Stimulated activated CD8-positive, alpha-beta memory T cell treated with anti-CD3 and anti-CD28 coated beads, Interleukin-4, amount 100 ng/mL, for 4 hours (primary cell): ENCODE measurements at places on chromosomes 2 and 18.

- no peak for DNase-seq
Measured at GRCh38 chr2:38514603-38515154, 88.0 kb downstream of the HNRNPLL start.

GRCh38 chr18:73431620-73432019, 563.8 kb upstream of the NETO1 start:
- DNase-seq, result no peak

DNA sequence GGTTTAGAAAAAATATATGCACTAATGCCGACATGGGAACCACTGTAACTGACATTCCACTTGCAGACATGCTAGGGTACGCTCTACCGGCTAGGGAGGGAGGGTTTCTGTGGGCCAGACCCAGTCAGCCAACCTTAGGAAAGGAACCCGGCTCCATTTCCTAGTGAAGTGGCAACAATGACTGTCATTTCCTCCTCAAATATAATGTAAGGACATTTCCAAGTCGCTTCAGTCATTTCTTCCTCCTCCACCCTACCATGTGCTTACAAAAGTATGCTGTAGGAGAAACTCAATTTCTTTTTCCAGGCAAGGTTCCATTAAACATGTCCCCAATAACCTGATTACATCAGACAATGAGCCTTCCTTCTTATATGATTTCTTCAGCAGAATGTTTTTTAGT, 64.3 kb upstream of the PSMD14 start:
- DNase-seq, result no peak

DNA sequence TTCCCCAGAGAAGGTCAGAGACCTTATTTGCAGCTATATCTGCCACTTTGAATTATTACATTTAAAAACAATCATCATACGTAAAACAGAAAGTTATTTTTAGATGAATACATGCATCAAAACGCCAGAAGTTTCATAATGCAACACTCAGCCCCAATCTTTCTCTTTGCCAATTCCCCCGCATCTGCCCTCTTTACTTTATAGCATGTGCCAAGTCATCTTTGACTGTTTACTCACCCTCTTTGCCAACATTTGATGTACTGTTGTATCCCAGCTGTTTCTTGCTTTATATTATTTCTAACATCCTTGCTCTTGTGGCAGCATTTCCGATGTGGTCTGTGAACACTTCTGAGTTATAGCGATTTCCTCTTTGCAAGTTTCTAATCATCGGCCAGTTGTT, 86.2 kb downstream of the CRIM1 start:
- DNase-seq, result no peak

- DNase-seq, result no peak
Measured at GRCh38 chr2:79964966-79965365, 339.6 kb downstream of the LRRTM1 start.

DNA sequence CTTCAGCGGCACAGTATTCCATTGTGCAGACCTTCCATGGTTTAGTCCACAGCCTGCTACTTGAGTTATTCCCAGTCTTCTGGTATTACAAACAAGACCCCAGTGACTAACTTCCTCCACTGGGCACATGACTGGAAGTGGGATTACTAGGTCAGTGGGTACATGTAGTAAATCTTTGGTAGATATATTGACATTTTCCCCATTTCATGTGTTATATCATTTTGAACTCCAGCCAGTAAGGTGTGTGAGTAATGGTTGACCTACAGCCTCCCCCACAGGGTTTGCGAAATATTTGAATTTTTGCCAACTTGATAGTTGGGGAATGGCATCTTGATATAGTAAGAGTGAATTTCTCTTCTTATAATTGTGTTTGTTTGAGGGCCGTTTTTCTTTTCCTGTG, 58.8 kb downstream of the RNF144A start:
- DNase-seq, result no peak
